ENCODE measurements at places on chromosomes 12 and 14.

DNA sequence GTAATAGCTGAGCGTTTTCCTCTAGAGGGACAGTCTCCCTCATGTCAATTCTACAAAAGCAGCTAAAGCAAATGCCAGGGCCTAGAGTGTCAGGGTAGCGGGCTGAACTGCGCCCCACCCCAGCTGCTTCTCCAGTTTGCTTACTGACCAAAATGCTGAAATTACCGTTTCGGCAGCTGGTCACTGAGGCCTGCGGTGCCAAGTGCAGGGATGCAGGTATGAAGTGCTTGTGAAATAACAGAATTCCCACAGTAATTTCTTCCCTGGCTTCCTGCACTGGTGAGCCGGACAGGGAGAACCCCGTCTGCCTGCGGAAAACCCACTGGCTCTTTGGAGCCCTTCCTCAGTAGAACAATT lies 19.1 kb downstream of the PSMC1 start:
- no peak for DNase-seq

DNA sequence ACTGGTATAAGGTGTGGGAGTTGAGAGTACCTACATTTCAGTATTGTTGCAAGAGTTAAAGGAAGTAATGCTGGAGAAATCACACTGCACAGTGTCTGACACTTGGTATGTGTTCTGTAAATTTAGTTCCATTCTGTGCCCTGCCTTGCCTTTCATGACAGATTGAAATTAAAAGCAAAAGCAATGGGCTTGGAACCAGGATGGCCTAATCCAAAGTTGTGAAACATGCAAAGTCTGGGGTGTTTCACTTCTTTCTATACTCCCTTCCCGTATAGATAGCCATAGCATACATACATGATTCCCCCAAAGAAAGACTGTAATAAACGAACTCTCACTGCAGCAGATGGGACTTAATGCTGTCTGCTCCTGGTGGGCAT lies 281.1 kb downstream of the NRXN3 start:
- no peak for DNase-seq

DNA sequence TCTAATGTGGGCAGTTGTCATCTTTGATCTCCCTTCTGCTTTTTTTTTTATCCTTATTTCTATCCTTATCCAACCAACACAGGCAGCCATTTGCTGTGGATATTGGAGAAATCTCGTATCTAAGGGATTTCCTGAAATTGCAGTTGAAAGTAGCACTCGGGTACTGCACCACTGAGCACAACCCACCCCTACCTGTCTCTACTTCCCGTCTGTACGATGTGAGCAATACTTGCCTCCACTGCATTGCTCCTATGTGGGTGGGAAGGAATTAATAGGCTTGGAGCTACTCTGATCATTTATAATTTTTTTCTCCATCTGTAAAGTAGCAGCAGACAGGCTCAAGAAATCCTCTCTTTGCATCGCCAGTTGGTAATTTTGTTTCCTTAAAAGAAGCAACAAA lies 300.4 kb downstream of the SNAPC1 start:
- DNase-seq, result no peak

GRCh38 chr14:87691042-87691881 lies 301.7 kb downstream of the GALC start:
- peak; percentile 47 for DNase-seq

GRCh38 chr14:93073910-93074769 lies 41.6 kb downstream of the ITPK1 start:
- DNase-seq, result peak; percentile 70

DNA sequence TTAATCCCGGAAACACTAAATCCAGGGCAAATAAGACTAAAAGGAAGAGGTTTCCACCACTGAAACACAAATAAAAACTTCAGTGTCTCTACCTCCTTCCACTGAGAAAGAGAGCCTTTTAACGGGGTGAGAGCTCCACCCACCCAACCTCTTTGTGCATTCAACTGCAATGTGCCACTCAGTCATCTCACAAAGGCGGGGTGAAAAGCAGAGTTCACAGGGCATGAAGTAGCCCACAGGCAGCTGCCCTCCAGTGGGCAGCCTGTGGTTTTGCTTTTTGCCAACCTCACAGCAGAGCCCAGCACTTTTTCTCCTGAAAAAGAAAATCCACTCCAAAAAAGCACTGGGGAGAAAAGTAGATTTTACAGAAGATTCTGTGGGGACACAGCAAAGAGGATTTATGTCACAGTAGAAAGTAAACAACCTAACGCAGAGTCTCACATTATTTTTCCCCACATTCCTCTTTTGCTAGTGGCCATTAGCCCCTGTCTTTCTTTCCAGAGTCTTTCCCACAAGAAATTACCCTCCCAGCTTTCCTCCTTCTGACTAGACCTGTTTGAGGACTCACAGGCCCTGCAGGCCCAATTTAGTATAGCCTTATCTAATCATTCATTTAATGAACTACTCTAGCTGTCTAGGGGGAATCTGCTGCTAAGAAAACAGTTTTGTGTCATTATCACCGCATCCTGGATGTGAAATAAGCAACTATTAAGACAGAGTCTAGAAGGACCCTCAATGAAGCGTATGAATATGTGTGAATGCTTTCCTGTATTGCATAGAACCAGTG lies 753.8 kb upstream of the FOXG1 start:
- DNase-seq, result no peak

GRCh38 chr12:123096741-123097140 lies 54.1 kb downstream of the PITPNM2 start:
- DNase-seq, result no peak

DNA sequence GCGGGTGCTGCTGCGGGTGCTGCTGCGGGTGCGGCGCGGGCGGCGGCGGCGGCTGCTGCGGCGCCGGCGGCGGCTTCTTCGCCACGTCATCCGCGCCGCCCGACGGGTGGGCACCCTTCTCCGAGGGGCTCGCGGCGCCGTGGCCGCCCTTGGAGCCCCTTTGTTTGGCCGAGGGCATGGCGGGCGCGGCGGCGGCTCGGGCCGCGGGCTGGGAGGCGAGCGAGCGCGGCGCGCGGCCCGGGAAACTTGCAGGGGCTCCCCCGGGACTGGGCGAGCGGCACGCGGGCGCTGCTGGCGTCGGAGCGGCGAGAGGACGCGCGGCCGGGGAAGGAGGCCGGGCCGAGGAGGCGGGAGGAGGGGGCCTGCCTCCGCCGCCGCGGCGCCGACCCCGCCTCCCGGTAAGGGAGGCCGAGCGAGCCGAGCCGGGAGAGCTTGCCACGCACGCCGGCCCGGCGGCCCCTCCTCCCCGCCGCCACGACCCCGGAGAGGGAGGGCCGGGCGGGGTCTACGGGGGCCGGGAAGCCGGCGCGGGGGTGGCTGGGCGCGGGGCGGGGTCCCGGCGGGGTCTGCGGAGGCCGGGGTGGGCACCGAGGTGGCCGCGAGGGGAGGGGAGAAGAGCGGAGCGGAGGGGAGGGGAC lies at the start of gene CKAP4:
CKAP4 (minus strand) TSS at position 347 of the 638 bp plus-strand sequence; CDS start at position 178, 169 bp downstream.
- DNase-seq, result peak; percentile 86

DNA sequence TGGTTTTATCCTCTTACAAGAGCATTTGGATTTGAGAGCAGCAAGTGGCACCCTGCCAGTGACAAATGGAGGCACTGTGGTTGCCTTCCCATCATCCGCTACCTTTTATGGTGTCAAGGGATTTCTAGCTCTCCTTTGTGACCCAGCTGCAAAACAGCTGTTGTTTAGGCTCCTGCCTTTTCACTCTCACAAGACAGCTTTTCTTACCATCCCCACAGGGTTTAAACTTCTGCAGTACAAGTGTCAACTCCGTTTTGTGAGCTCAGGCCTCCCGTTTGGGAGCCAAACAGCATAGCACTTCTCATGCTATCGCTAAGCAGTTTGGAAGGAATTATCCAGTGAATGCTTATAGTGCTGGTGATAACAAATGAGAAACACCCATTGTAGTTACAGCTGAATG lies 331.4 kb downstream of the TMTC2 start:
- DNase-seq, result no peak

DNA sequence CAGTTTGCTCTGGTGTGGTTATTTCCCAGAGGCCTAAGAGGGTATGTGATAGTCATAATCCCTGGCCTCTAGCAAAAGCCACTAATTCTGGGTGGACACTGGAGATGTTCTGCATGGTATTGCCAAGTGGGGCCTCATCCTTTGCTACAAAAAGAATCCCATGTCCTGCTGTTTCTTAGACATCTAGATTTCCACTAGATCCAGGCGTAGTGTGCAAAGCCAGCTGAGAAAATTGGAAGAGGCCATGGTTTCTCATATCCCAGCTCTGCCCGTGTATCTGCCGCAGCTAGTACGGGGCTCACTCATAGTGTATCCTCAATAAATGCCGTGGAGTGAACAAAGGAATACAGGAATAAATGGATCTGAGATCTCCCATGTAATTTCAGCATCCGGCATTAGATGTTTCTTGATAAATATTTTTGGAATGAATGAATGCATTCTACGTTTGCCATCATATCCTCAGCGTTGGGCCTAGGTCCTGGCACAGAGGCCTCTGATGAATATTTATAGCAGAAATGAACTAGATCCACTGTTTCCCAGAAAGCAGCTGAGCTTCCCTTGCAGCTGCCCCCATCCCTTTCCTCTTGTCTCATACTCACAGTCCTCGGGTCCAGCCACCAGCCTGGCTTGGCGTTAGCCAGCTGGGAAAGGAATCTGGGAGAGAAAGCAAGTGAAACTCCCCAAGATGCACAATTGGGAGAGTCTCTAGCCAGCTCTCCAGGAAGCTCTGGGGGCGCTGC lies 76.3 kb upstream of the NOS1 start:
- DNase-seq, result no peak

DNA sequence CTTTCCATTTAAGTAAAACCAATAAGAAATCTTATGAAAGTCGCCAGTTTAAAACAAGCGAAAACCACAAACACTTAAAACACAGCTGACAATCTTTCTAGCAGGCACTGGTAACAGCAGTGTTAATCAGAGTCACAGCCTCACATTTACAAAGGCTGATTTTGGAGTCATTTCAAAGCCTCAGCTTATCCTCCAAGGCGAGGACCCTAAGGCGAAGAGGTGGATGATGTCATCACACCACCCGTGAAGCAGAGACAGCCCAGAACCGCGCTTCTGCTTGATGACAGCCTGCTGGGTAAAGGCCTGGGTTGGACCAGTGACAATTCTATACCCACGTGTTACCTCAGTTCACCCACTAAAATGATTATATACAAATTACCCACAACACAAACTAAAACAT lies 10.1 kb downstream of the GOLGA3 start:
- DNase-seq, result no peak

DNA sequence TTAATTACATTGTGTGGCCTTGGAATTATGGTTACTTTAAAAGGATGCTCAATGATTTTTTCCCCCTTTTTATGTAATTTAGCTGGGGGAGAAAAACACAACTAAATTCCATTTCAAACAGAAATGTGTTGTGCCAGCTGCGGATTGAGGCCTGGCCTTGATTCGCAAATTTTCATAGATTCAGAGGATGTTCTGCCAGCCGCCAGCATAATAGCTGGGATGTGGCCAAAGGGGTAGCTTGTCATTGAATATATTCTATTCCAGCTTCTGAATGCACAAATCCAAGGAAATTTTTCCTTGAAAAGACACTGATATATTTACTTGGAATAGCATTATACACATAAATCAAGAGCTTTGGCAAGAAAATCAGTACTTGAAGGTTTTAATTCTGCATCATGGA lies 43.7 kb downstream of the TRHDE start:
- no peak for DNase-seq

DNA sequence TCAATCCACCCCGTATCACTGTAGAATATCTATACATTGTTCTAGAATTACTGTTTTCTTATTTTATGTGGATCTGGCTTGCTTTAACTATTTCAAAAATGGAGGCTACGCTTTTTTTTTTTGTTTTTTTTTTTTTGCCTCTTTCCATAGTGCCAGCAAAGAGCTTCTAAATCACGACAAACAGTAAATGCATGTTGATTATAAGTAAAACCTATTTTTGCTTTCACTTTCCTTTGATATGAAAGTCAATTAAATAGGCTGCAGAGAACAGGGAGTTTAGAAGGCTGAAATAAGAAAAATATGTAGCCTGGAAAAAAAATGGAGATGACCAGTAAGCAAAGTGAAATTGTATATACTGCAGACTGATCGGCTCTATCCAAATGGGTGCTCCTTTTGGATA lies 112.3 kb upstream of the AMIGO2 start:
- DNase-seq, result no peak

GRCh38 chr12:9741726-9742125 lies 8.8 kb upstream of the CLECL1 start:
- DNase-seq, result no peak
